ENCODE measurements at places on chromosomes 4 and X.

- no peak for DNase-seq
Observed at GRCh38 chrX:125436855-125437254, 117.2 kb downstream of the TEX13C start.

- DNase-seq = no peak
Observed at GRCh38 chrX:115533485-115533884, 27.5 kb upstream of the PLS3 start.

DNA sequence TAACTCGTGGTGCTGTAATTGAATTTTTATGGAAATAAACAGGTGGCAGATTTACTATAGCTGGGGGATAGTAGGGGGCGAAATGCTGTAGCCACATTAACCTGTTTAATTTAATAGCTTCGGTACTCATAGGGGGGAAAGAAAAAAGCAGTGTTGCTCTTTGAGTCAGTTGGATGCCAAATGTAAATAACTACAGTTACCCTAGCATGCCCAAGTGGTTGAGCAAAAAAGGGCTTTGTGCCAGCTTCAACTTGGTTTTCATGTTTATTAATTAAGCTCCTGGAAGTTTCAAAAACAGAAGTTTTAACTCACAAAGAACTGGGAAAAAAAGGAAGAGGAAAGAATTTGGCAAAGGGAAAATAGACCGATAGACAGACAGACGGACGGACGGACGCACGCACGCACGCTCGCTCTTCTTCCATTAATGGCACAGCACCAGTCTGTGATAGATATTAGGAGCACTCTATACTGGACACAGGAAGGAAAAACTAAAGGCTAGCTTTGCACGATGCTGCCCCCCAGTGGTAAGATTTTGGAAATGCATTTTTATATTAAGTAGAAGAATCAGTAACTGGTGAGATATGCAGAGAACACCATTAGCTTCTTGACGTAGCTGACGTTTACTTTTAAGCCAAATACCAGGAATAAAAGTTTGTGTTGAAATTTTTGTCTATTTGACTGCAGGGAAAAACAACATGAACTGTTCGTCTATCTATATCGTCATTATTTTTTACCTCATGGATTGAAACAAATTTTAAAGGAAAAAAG is 151.8 kb downstream of the SLC7A11 start:
- no peak for DNase-seq

GRCh38 chrX:13661735-13662288 is 8.9 kb downstream of the TCEANC start:
- no peak for DNase-seq

DNA sequence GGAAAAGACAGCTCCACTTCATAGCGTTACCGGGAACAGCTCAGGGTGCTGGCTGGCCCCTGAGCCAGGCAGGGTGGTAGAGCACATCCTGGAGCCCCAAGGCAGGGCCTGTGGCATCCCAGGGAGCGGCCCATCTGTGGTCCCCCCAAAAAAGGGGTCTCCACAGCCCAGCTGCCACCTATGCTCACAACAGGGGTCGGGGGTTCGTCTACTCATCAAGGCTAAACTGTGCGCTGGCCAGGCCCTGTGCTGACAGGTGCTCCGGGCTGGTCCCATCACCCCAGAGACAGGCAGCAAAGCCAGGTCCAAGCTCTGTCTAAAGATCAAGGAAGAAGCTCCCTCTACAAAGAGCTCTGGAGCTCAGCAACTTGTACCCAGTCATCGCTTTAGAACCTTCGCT is 77.9 kb downstream of the DCTD start:
- DNase-seq = no peak

Data from CD8-positive, alpha-beta T cell (primary cell).